CMK (cell line): ENCODE measurements at places on chromosomes 3 and 15.
A peak's percentile ranks its signal among the peaks of the same experiment; 100 is the strongest.

DNA sequence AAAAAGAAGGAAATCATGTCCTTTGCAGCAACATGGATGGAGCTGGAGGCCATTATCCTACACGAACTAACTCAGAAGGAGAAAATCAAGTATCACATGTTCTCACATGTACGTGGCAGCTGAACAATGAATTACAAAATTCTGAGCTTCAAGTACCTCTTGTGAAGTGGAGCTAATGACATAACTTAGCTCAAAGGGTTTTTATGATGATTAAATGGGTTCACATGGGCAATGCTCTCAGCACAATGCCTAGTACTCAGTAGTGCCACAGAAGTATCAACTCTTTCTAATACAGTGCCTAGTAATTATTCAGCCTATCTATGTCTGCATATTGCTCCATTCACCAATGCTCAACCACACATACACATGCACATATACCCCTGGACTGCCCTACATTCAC lies 407.5 kb upstream of the WNT5A start:
- DNase-seq, result no peak

DNA sequence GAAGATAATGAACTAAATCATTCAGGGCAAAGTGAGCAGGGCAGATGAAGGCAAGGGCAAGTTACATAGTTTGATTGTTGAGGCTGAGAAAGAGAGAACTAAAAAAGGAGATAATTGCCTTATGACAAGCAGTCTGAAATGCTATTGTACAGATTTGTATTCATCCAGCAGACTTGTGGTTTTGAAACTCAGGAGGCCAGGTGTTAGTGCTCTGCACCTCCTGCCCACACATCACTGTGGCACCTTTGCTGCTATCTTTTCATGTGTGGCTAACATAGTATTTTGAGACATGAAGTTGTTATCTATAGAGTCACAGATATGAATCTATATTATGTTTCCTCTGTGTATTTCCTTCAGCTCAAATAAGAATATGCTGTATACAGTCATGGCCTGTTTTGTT lies 24.3 kb upstream of the SUCLG2 start:
- DNase-seq, result no peak

GRCh38 chr15:100468285-100468684 lies 60.5 kb downstream of the CERS3 start:
- DNase-seq, result no peak

DNA sequence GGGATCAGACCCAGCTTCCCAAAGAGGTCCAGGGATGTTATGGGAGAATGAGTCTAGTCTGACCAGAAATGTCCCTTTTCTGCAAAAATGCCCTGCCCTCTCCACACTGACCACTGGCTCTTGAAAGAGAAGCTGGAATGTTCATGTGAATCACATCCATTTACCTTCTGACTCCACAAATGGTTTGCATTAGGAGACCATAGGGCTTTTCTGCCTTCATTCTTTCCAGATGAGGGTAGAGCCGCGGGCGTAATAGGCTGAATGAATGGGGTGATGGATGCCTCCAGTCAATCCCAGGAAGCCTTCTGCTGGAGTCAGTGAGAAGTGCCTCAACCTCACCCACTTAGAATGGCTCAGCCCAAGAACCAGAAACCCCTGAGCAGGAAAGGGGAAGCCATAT lies 47.2 kb upstream of the IREB2 start:
- DNase-seq, result no peak

DNA sequence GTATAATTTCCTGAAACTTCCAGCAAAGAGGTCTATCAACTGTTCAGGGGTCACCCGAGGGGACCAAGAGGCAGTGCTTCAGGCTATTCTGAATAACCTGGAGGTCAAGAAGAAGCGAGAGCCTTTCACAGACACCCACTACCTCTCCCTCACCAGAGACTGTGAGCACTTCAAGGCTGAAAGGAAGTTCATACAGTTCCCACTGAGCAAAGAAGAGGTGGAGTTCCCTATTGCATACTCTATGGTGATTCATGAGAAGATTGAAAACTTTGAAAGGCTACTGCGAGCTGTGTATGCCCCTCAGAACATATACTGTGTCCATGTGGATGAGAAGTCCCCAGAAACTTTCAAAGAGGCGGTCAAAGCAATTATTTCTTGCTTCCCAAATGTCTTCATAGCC lies 6.8 kb downstream of the GCNT3 start:
- DNase-seq, result no peak

DNA sequence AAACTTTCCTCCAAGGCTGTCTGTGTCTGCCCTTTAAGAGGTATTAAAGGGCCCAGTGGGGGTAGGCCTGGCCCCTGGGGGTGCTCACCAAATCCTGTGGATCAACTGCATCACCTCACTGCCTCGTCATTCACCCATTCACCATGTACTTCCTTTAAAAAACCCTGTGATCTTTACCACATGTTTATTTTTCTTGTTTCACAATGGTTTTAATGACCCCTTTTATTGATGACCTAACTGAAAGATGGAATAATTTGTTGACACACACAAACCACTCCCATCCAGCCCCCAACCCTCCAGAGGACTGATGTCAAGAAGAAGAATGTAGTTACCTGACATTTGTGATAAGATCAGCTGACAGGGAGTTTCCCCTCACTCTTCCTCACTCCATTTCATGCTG lies 40.8 kb downstream of the KCNAB1 start:
- no peak for DNase-seq

GRCh38 chr15:68821190-68821840 lies 620 bp upstream of the ANP32A start:
- no peak for DNase-seq

DNA sequence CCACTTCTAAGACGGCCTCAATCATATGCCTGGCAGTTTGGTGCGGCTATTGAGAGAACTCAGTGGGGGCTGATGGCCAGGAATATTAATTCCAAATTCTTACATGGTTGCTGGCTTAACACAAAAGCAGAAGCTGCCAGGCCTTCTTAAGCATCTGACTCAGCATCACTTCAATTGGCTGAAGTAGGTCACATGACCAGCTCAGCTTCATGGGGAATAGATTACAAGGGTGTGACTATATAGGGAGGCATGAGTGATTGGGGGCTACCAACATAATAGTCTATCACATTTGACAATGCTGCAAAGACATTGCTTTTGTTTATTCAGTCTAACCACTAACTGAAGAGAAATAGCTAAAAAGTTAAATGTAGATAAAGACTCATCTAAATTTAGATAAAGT lies 101.6 kb upstream of the ANKRD28 start:
- DNase-seq, result peak; percentile 36

DNA sequence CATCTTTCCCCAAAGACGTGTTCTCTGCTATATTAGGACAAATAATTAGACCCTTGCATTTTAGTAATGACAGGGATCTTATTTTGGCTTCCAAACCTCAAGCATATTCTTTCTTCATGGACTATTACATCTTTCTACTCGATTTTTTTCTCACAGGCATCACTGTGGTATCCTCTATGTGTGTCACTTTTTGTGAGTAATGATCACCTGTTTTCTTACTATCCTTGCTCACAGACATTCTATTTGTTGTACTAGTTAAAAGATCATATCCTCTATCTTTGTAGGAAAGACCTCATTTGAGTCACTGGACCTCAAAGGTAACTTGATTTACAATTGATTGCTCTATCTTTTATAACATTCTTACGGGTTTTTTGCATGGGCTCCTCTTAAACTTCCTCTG lies 6.8 kb downstream of the C3orf80 start:
- DNase-seq, result no peak

DNA sequence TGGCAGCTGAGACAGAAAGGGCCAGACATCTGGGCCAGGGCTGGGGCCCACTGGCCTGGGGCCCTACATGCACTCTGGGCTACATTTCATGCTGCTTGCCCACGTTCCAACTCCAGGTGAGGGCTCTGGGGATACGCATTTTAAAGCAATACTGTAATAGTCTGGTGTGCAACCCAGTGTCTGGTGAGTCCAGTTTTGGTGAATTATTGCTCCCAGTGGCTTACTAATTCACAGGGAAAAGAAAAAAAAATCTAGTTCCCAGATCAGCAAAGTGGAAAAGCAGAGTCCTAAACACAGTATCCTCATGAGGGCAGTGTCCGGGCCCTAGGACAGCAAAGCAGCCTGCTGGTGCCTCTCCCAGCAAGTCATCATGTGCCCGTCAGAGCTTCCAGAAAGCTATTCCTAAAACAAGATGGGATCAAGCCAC lies 82.4 kb downstream of the CCNL1 start:
- no peak for DNase-seq

- DNase-seq, result no peak
Measured at GRCh38 chr3:128933922-128934253, 54.5 kb downstream of the ACAD9 start.

- DNase-seq, result peak; percentile 81
Measured at GRCh38 chr3:14319654-14320182, 82.7 kb upstream of the SLC6A6 start.

DNA sequence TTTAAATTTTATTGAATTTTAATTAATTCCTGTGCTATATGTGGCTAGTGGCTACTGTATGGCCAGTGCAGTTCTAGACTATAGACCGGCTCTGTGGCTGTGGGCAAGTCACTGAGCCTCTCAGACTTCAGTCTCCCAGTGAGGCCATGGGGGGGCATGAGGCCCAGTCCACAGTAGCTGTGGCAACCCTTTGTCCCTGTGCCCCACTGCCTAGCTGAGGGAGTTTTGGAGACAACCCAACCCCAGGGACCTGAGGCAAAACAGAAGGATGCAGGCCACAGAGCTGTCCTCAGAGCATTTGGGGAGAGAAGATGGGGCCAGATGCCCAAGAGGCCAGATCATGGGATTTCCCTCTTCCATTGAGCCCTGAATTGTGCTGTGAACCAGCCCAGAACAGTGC lies 18.9 kb upstream of the POC1A start:
- DNase-seq, result no peak

DNA sequence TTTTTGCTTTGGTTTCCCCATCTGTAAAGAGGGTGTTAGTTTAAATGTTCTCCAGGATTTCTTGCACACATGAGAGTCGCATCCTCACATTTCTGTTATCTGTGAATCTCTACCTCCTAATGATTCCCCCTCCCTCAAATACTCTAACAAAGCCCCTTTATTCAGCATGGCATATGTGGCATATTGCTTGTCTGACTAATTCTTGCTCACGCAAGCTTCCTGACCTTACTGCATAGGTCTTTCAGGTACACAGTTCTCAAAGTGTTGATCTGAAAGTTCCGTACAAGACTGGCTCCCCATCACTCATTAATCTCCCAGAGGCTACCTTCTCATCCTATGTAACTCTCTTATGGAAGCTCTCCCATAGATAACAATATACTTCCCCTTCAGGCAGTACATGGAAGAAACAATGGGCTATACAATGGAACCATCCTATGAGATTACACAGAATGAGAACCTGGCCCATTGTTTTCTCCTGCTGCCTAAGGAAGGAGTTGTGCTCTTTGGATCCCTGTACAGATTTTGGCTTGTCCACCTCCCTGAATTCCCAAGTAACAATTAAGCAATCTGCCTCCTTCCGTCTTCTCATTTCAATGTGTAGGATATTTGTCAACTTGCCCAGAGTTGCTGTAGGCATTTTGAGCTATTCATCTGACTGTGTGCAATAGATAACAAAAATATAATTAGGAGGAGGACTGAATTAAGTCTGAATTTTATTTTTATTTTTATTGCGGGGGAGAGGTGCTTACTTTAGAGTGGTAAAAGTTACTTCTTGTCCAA lies 51.0 kb downstream of the PPARG start:
- DNase-seq, result no peak

GRCh38 chr3:159275741-159276140 lies 473.9 kb downstream of the MFSD1 start:
- no peak for DNase-seq

DNA sequence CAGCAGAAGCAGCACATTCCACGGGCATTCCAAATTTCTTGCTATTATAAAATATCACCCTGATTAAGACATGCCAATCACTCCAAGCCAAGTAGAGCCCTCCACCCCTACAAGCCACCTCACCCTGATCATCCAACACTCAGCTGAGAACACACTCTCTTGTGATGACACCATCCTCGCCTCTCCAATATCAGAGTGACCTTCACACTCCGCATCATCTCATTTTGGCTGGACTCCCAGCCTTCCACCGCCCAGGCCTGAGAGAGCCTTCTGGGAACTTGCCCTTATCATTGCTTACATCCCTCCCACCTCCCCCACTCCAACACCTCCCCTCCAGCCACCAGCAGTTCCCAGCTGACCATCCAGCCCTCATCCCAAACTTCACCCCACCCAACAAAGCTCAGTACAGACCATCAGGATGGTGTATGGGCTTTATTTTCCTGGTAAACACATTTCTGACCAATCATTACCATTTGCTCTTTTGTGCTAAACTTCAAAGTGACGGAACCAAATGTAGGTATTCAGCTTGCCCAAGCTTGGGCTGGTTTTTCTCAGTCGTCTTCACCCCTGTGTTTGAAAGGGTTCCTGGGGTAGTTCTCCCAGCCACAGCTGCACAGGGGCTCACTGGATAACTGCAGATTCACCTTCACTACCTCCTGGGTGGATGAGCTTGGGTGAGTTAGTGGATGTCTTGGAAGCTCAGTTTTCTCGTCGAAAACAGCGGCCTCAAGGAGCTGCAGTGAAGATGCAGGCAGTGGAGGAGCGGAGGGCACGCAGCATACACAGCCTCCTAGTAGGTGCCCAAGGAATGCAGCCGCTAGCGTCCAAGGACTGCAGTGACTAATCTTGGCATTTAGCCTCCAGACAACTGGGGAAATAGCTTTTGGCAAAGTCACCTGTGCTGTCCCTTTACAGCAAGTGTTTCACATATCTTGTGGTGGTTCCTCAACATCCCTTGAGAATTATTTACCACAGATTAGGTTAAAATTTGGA lies 115.1 kb downstream of the LIPC start:
- DNase-seq, result no peak

DNA sequence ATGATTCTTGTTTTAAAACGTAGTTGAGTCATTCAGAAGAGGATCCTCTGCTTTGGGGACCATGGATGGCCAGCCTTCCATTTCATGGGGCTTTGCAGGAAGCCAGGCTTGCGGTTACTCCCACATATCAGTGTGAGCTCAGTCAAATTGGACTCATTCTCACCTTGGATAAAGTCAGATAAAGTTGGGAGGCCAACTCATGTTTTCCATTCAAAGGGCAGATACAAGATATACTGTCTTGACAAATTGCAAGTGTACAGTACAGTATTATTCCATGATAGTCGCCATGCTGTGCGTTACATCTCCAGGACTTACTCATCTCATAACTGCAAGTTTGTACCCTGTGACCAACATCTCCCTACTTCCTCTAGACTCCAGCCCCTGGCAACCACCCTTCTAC lies 25.5 kb upstream of the B3GNT5 start:
- DNase-seq, result no peak

GRCh38 chr15:85423256-85423655 lies 42.9 kb downstream of the AKAP13 start:
- DNase-seq, result no peak

DNA sequence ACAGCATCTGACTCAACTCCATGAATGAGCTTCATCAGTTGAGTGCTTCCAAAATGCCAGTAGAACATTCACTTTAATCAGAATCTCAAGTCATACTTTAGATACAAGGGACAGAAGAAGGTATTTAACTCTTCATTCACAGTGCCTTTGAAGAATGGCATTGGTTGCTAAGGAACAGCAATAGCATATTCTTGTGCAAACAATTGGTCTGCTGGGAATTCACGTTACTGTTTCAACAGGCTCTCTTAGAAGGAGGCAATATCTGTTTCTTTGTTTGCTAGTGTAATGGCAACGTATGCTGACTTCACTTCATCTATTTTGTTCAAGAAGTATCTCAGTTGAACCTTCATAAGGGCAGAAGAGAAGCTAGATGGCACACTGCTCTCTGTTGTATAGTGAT lies 113.9 kb downstream of the TMEM108 start:
- no peak for DNase-seq

- DNase-seq, result no peak
Measured at GRCh38 chr15:49083401-49084284, 37.4 kb upstream of the SECISBP2L start.

- DNase-seq, result no peak
Measured at GRCh38 chr15:53611145-53611920, 148.1 kb downstream of the WDR72 start.
